ENCODE measurements at places on chromosomes 6 and 20. TPM values are rescaled to one million over a fixed set of nuclear protein-coding genes. Genes with fewer than 3 reads are reported as not detected.

The AVP gene
- total RNA-seq = 0.50 TPM

The KCNB1 gene
- 1.5 TPM for total RNA-seq

The PRICKLE4 gene
- total RNA-seq = 1.5 TPM

The TTLL9 gene
- total RNA-seq = 0.39 TPM

The OLIG3 gene
- total RNA-seq = 5.4 TPM
